CD4-positive, alpha-beta T cell treated with Interleukin-10 for 1 hour (primary cell): ENCODE measurements at places on chromosomes 7 and 10.

DNA sequence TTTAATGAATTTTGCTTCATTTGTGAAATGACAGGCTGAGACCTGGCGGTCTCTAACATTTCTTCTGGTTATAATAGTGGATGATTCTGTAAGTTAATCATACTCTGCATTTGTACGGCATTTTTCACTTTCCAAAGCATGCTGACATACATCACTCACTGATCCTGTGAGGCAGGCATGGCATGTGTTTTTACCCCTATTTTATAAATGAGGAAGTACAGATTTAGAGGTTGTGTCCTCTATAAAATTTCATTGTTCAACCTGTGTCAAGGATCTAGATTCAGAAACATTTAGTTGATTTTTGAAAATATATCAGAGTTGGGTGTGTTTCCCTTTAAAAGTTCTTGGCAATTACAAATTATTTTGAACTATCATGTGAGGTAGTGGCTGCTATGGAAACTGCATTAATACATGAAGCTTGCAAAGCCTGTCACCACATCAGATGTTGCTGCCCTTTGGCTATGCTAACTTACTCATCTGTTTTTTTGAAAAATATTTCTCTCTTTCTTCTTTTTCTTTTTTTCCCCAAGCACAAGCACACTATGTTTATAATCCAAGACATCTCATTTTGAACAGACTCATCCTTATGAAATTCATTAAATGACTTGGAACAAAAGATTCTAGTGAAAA lies 172.7 kb downstream of the GNAI1 start:
- no peak for DNase-seq

DNA sequence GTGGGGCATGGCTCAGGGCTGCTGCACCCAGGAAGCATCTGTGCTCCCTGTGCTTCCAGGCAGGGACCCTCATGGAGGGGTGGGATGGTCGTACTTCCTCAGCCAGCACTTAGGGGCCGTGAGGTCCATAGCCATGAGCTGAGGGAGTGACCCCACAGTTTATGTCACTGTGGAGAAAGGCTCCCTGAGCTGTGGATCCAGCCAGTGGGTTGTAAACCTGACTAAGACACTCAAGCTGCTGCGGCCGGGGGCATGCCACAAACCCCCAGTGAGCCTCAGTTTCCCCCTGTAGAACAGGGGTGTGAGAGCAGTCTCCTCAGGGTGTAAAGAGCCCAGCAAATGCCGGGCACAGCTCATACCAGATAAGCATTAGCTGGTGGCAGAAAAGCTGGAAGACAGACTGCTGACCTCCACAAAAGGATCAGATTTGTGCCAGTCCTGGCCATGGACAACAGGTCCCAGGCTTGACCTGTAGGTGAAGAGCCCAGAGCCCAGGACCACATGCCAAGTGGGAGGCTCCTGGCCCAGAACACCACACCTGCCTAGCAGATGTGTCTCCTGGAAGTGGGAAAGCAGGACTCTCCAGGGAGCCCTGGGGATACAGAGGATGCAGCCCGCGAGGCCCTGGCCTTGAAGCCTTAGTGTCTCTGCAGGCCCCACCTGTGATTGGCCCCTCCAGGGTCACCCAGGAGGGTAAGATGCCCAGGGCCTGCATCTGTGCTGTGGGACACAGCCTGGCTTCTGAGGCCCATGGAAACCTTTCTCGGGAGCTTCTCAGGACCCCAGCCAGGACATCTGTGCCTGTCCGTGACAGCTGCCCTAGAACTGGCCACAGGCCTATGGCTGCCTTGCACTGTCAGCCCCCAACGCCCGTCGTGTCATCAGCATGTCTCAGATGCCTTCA lies 78.1 kb upstream of the RET start:
- DNase-seq = no peak

GRCh38 chr7:610141-610530 lies 90.5 kb upstream of the PDGFA start:
- DNase-seq = no peak

DNA sequence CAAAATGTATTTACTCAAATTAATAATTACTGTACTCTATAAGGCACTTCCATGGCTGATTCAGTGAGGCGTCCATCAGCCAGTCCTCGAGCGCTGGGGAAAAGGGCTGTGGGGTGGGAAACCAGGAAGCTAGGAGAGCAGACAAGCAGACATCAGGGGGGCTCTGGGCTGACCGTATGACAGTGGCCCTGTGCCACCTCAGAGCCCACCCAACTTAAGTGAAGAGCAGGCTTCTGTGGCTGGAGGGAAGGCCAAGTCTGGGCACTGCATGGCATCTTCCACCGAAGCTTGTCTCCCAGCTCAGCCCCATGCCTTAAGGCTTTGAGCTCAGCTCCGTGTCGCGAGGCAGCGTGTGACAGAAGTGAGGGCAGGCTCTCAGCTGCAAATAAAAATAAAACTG lies 464.5 kb upstream of the ZMIZ1 start:
- no peak for DNase-seq

- DNase-seq = no peak
Observed at GRCh38 chr10:33493978-33494377, 159.5 kb upstream of the NRP1 start.

GRCh38 chr10:129241461-129241860 lies 225.6 kb upstream of the MGMT start:
- DNase-seq = no peak

GRCh38 chr7:155373359-155374273 lies 75.9 kb downstream of the INSIG1 start:
- no peak for DNase-seq

GRCh38 chr10:80945264-80945880 lies 407.7 kb downstream of the SH2D4B start:
- no peak for DNase-seq

GRCh38 chr10:87767253-87767652 lies 50.8 kb downstream of the ATAD1 start:
- no peak for DNase-seq

DNA sequence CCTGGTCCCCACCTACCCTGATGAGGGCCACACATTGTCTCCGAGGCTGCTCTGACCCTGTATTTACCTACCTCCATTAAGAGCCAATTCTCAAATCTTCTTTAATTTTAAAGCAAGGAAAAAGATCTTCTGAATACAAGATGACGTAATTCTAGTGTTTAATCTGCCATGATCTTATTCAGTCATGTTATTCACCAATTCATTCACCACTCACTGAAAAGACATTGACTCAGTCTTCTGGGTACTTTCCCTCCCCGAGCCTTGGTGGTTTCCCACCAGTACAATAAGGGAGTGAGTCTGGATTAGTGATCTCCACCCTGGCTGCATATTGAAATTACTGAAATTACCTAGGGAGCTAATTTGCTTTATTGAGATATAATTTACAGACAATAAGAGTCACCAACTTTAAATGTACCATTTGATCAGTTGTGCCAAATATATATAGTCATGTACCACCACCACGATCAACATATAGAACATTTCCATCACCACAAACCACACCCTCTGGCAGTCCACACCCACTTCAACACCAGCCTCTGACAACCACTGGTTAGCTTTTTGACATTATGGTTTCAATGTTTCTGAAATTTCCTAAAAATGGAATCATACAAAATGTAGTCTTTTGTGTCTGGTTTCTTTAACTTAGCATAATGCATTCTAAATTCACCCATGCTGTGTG lies 117.5 kb upstream of the UNC5B start:
- no peak for DNase-seq

- DNase-seq = no peak
Observed at GRCh38 chr7:32489788-32490126, 423 bp downstream of the LSM5 start.

GRCh38 chr7:121860953-121861352 lies 12.0 kb upstream of the PTPRZ1 start:
- DNase-seq = no peak

GRCh38 chr7:90933984-90934383 lies 330.2 kb upstream of the FZD1 start:
- DNase-seq = no peak

DNA sequence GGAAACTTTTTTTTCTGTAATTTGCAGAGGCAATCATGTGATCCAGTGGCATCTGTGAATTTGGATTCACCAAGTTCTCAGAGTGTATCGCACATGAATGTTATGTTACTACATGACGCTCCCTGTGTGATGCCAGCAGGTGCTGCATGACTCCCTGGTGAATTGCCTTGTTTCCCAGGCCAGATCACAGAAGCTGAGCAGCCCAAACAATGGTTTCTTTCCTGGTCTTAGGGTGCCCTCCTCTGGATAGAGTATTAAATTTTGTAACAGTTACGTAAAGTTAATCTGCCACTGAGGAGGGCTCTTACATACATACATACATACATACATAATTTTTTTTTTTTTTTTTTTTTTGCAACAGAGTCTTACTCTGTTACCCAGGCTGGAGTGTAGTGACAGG lies 3.6 kb downstream of the ZSCAN21 start:
- DNase-seq = peak; percentile 50

DNA sequence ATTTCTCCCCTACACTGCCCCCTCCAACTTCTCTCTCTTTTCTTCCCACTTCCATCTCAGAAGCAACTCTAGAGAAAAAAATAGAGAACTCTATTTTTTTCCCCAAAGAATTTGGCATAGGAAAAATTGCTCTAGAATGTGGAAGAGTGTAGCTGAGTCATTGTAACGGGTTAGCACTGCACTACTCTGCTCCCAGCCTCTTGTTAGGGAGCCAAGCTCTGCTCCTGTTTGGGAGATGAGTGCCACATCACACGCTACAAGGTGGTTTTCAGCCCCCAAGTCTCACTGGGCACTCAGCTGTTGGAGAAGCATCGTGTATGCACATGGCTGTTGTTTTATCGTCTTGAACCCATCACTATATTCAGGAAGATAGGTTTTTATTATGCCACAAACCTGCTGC lies 136.4 kb downstream of the BMPER start:
- DNase-seq = no peak

DNA sequence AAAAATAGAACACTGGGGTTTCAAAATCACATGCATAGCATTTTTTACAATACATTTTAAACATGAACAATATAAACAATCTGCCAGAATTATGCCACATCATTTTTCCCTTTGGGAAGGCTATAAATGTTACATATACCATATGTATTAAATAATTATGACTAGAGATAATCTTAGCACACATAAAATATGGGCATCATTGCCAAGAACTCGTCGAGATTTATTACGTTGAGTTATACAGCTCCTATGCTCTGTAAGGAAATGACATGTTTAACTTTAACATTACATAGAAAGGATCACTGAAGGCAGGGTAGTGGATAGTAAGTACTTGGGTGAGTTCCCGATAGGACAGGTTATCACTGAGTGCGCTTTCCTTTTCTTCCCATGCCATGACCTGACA lies 267.8 kb downstream of the PARD3 start:
- no peak for DNase-seq

- no peak for DNase-seq
Observed at GRCh38 chr10:37703833-37704382, 153.5 kb downstream of the ZNF248 start.

DNA sequence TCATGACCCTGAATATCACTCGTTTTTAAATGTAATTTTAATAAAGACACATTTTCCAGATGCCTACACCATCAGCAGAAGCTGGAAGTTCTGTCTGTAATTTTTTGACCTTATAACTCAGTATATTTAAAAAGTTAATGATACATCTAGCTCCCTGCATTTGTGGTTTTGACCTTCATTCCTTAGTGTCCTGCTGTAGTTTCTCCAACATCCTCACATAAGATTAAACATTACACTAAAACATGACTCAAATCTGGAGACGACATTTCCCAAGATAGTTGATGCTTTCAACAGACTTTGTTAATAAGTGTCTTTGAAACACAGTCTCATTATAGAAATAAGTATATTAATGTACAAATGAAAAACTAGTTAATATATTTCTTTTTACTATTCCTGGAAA lies 363.1 kb downstream of the POM121L12 start:
- no peak for DNase-seq

DNA sequence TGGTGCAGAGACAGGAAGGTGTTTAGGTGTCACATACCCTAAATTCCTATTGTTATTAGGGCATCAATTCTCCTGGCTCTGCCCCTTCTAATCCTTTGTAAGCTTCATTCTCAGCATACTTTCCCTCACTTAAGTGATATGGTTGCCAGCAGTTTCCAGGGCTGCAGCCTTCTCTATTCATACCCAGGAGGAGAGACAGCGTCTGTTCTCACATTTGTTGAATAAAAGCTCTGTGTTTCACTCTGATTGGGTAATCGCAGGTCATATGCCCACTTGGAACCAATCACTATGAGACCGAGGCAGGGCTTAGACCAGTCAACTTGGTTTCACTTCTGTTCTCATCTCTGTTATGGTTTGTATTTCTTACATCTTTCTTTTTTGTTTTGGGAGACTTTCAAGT lies 109.6 kb upstream of the MTPN start:
- DNase-seq = peak; percentile 55

- no peak for DNase-seq
Observed at GRCh38 chr7:105244594-105244993, 144.1 kb downstream of the SRPK2 start.

DNA sequence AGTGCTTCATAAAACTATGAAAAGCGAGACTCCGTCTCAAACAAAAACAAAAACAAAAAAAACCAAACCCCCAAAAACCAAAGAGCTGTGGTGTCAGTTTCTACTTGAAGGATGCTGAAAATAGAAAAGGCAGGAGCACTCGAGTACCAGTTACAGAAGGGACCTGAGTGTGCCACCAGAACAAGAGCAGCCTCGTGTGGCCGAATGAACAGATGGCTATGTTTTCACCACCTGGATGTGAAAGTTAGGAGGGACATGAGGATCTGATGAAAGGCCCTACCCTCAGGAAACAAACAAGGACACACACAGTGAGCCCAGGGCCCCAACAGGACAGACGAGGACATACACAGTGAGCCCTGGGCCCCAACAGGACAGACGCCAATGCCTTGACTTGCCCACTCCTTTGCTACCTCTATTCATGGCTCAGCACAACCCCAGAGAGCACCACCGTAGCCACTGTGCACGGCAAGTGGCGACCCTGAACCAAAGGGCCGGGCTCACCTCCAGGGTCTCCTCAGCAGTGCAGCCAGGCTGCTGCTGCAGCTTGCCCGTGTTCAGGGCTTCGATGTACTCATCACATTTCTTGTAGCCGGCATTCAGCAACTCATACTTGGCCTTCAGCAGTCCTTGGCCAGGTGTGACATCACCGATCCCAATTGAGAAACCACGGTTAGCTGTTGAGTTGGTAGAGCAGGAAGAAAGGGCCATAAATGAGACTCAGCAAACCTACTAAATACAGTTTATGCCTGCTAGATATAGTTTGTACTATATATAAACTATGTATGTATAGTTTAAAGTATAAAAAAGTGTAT lies 24.9 kb downstream of the POLR3A start:
- DNase-seq = no peak

DNA sequence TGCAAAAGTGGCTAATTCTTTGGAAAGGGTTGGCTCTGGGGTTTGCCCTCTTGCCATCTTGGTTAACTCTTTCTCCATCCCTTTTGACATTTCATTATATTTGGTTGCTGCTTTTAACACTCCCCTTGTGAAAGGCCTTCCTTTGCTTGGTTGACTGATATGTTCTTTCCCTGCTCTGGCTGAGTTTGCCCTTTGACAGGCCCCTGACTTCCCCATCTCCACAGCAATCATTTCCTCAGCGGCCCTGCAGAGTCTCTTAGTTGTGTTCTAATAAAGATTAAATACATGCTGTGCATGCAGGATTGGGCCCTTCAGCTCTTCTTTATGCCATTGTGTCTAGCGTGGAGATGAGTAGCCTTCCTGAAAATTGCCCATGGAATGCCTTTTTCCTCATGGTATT lies 84.5 kb upstream of the CSTF2T start:
- DNase-seq = no peak
